Suppressor macrophage treated with lipopolysaccharide for 1 hour (primary cell): ENCODE measurements at places on chromosomes 12 and 14.

GRCh38 chr12:123941624-123942237 lies 30.9 kb downstream of the CCDC92 start:
- DNase-seq: peak; percentile 89

- DNase-seq: peak; percentile 33
These were observed 111.0 kb upstream of the PZP start for GRCh38 chr12:9319044-9319841.

DNA sequence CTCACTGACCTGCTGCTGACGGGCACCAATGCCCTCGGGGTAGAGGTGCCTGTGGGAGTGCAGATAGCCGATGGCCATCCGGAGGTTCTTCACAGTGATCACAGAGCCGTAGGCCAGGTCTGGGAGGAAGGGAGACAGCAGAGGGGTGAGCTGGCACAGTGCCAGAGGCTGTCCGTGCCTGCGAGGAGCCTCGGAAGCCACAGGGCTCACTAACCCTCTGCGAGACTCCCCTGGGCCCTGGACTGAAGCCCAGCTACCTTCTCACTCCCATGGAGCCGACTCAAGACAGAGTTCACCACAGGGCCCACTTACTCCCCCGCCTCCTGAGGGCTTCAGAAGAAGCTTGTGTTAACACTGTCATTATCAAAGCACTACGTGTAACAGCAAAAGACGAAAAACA lies 24.5 kb downstream of the POMT2 start:
- DNase-seq: no peak

DNA sequence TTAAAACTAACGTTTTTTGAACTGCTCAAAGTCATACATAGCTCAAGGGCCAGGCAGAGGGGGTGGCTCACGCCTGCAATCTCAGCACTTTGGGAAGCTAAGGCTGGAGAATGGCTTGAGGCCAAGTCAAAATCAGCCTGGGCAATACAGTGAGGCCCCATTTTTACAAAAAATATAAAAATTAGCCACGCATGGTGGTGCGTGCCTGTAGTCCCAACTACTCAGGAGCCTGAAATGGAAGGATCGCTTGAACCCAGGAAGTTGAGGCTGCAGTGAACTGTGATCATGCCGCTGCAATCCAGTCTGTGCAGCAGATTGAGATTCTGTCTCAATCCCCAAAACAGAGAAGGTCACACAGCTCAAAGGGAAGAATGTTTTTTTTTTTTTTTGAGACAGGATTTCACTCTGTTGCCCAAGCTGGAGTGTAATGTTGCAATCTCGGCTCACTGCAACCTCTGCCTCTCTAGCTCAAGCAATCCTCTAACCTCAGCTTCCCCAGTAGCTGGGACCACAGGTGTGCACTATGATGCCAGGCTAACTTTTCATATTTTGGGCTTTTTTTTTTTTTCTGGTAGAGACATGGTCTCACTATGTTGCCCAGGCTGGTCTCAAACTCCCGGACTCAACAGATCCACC lies 2.9 kb downstream of the RBM23 start:
- peak; percentile 81 for DNase-seq

DNA sequence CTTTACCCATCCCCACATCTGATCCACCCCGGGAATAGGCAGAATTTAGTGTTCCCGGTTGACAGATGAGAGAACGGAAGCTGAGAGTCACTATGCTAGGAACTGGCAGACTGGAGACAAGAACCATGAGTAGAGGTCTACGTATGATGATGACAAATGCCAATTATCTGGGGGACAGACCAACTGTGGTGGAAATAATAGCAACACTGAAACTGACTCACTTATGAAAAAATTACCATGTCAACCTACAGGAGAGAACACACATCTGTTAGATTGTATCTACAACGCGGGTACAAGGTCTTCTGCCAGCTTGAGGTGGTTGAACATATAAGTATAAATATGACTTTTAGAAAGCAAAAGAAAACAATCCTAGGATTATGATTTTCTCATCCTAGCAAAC lies 15.4 kb upstream of the SELPLG start:
- no peak for DNase-seq

DNA sequence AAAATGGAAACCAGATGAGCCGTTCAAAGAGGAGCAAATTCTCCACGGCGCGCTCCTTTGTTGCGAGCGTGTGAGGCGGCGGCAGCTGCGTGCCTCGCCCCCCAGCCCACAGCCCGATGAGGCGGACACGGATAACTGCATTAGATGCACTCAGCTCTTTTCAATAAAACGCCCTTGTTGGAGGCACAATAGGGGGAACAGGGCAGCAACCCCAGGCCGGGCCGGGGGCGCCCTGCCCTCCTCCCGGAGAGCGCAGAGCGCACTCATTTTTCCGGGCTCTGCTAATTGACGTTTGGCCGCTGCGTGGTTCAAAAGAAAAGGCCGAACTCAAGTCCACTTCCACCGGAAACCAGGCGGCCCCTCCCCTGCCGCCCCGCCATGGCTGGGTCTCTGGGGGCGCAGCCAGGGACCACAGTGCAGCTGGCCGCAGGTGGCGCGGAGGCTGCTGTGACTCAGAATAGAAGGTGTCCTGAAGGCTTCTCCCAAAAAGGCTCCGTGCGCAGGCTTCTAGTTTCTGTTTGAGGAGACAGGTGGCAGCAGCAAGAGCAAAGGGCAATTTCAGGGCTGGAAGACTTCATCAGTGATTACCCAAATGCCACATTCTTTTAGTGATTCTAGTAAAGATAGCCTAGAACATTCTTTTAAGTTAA lies 29.0 kb upstream of the SMOC1 start:
- DNase-seq: no peak

DNA sequence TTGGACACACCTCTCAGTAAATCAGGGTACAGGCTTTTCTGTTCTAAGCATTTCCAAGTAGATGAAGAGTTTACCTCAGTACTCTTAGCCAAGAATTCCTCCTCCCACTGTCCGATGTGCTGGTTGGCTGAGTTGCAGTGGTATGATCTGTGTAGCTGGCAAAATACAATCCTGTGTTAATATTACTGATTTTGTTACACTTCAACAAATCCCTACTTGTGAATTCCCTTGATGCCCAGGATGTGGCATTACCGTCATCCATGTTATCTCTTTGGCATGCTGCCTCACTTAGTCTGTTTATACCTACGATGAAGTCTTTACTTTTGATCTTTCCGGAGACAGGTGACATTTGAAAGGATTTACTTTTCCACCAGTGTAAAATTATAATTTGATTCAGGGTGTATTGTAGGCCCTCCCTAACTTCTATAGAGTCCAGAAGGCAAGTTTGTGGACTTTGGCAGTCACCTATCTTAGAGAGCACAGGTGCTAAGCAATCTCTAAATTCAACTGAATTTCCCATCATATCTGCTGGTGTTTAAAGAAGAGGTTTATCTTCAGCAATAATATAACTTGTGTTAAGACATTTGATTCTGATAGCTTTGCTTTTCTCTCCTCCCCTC lies 10.1 kb downstream of the CCDC196 start:
- DNase-seq: no peak
